ENCODE measurements at places on chromosomes 12 and 14. TPM values are rescaled to one million over a fixed set of nuclear protein-coding genes. Genes with fewer than 3 reads are reported as not detected.

CD163 gene
- not detected for total RNA-seq

KRT77 gene
- not detected for total RNA-seq

GPR132 gene
- total RNA-seq = 0.55 TPM

SLC17A8 gene
- not detected for total RNA-seq

MYF6 gene
- not detected for total RNA-seq

TBC1D30 gene
- 0.28 TPM for total RNA-seq

PGF gene
- total RNA-seq = 3.5 TPM

FRMD6 gene
- total RNA-seq = 340 TPM

LBHD2 gene
- total RNA-seq = not detected

TMEM119 gene
- 62.7 TPM for total RNA-seq

CIROP gene
- under 0.01 TPM for total RNA-seq

CELA1 gene
- total RNA-seq = not detected

IFI27L1 gene
- total RNA-seq = 17.7 TPM

KRT1 gene
- not detected for total RNA-seq

SMIM41 gene
- total RNA-seq = 9.8 TPM

VDR gene
- total RNA-seq = 8.1 TPM

SLC5A8 gene
- not detected for total RNA-seq

DUSP16 gene
- total RNA-seq = 5.0 TPM

DENR gene
- 25.6 TPM for total RNA-seq

CIT gene
- 5.1 TPM for total RNA-seq

FAIM2 gene
- 5.5 TPM for total RNA-seq

STXBP6 gene
- 7.3 TPM for total RNA-seq

FOXA1 gene
- not detected for total RNA-seq

MORN3 gene
- 0.65 TPM for total RNA-seq

PRPH gene
- 0.46 TPM for total RNA-seq

BMP4 gene
- total RNA-seq = 11.5 TPM

TAS2R20 gene
- total RNA-seq = 2.2 TPM

GPR84 gene
- not detected for total RNA-seq

KLHL33 gene
- total RNA-seq = 0.18 TPM

PEBP1 gene
- 200 TPM for total RNA-seq

FBXO34 gene
- total RNA-seq = 20.6 TPM

KRT8 gene
- 13.4 TPM for total RNA-seq

TMEM132C gene
- not detected for total RNA-seq

PTPRB gene
- total RNA-seq = 0.55 TPM

NANOG gene
- not detected for total RNA-seq

YLPM1 gene
- 20.6 TPM for total RNA-seq

Measured in smooth muscle cell of bladder (primary cell).